ENCODE measurements at places on chromosomes 12 and 14.

DNA sequence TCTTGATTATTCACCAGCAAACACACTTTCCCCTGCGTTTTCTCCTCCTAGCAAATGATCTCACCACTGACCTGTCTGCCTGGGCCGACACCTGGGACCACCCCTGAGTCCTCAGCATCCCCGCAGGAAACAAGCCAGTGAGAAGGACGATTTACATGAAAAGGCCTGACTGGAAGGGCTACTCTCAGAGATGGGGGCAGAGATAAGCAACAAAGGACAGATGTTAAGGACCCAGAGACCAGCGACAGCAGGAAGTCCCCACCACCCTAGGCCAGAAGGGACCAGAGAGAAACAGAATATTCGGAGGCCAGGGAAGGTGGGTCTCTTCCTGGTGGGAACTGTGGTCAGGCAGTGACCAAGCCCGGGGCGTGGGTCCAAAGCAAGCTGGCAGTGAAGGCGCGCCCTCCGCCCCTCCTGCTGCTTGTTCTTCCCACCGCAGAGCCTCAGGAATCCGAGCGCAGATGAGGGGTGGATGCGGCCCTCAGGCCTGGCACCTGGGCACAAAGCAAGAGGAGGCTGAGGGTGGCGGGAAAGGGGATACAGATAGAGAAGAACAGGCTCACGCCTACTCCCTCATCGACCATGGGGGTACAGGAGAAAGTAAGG is 55.8 kb downstream of the STX2 start:
- no peak for DNase-seq

DNA sequence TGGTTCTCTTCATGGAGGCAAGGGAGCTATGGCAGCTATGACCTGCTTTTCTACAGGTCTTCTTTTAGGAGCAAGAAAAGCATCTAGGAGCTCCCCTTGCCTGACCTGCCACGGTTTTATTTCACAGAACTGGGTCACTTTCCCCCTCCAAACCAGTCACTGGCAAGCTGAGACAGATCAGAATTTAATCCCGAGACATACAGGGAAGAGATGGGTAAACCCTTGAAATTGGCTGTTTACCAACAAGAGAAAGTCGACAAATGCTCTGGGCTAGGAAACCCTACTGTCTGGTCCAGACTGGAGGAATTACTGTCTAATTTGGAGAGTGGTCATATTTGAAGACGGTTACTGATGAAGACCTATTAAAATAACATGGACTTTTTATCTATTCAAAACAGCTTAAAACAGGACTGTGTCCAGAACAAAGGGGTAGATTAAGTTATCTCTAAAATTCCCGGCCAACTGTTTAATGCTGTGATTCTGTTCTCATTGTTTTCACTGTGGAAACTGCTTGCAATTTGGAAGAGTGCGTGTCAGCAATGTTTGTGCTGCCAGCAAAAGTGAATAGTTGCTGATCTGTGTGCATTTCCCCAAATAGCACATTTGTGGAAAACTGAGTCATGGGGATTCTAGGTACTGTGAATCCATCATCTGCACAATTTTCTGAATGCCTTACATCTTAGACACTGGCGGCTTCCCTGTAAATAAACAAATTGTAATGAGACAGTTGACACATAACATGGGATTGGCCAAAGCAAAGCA is 73.4 kb upstream of the EEA1 start:
- no peak for DNase-seq

DNA sequence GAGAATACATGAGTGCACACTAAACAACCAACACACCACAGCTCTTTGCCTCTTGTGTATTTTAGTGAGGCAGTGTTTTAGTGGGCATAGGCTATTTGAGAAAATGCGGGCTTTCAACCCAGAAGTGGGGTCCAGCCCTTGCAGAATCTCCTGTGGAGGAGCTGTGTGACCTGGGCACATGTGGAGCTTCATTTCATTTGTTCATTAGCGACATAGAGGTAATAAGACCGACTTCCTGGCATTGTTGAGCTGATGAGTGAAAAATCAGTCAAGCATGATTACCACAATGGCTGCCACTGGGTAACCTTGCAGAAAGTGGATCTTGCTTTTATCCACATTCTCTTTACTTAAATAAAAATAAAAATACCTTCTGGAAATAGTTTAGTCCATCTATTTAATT is 923.5 kb downstream of the BCL11B start:
- DNase-seq: no peak

DNA sequence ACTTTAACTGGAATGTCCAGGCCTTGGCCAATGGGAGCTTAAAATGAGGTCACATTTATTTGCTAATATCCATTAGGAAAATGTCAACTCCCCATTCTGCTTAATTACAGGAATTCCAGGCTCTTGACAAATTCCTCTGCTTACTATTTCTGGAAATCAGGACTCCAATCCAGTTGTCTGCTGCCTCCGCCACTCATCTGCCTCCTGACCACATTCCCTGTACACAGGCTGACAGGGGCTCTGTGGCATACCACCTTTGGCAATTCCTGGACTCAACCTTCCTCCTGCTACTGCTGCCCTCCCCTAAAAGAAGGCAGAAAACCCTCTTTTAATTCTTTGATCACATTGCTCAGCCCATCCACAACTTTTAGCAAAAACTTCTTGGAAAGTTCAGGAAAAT is 37.9 kb downstream of the KICS2 start:
- DNase-seq: no peak

DNA sequence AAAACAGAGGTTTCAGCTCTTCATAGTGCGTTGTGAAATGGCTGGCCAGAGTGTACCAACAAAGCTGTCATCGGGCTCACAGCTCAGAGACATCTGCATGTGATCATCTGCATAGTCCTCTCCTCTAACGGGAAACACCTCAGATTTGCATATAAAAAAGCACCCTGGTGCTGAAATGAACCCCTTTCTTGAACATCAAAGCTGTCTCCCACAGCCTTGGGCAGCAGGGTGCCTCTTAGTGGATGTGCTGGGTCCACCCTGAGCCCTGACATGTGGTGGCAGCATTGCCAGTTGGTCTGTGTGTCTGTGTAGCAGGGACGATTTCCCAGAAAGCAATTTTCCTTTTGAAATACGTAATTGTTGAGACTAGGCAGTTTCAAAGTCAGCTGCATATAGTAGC is 14.3 kb upstream of the PAPLN start:
- DNase-seq: no peak

DNA sequence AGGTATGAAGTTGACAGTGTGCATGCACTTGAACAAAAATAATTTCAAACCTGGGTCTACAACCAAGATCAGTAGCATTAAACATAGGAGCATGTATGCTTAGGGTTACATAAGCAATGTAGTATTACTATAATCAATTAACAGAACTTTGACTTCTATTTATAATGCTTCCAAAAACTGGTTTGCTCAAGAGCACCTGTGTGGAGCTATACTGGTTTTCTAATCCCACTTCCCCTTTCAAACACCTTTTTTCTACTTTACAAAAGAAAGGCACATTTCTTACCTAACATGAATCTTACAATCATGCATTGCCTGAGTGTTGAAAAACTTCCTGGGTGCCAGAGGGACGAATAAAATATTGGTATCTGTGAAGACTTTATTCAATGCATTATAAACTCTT is 72.7 kb downstream of the EFCAB11 start:
- no peak for DNase-seq

GRCh38 chr12:77218278-77218677 is 152.9 kb upstream of the E2F7 start:
- DNase-seq: no peak

GRCh38 chr14:104394409-104394851 is 185.1 kb upstream of the C14orf180 start:
- DNase-seq: no peak

DNA sequence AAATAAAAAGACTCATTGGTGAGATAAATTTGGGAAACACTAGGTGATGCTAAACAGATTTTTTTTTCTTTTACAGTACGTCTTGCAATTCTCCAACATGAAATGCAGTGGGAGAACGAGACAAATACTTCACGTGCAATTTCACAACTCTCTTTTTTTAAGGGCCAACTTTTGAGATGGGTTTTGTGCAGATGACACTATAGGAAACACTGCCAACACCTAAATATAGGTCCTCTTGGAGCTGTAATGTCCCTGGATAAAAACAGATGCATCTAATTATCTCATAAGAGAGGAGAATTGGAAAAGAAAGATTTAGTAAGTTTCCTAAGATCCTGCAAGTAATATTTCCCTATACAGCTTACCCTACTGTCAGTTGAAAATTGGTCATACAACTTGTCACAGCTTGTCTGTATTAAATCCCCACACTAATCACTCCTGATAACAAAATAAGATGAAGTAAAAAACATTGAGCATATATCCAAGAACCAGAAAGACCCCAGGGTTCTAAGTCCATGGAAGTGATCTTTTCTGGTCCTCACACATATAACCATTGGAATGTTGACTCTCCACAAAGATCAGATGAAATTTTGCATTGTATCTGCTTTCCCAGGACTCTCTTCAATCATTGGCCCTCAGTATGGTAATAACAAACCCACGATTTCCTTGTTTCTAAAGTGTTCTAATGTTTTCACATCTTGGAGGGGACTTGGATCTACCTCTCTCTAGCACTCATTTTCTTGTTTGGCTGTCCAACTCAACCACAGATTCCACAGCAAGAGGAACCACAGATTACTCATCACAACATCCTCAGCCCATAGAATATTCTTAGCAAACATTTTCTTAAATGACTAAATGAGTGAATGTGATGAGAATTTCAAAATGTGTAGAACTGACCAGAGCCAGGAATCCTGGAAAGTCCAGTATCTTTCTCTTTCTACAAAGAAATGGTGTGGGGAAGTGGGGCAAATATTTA is 769.4 kb upstream of the USP15 start:
- no peak for DNase-seq

DNA sequence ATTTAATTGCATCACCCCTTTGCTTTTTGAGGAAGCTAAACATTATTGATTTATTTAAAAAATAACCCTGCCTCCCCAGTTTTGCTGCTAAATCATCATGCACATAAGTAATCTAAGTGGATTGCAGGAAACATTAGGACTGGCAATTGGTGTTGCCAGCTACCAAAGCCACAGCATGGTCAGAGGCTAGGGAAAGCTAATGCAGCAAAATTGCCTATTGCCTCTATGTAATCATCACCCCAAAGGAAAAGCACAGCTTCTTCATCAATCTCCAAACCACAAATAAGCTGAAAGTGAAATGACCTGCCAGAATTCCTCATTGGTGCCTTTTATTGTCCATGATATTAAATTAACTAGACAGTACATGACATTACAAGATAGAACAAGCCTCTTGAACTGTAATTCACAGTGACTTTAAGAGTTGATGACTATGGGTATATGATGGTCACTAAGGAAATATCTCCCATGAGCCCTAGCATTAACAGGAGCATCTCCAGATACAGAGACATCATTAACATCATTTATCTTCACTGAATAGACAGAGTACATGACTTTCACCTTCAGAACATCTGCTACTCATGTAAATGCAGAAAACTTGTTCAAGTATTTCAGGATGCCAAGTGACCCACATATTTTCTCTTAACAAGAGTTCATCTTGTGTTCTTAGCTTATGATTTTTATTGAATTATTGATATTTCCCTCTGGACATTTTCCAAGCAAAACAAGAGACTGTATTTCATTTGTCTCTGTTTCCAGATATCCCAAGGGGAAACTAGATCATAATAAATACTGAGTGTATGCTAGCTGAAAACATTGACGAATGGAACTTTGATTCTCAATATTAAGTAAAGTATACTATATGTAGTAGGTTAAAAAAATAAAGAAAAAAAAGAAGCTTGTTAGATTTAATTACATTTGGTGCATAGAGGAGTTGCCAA is 29.4 kb downstream of the PTPRR start:
- DNase-seq: no peak

DNA sequence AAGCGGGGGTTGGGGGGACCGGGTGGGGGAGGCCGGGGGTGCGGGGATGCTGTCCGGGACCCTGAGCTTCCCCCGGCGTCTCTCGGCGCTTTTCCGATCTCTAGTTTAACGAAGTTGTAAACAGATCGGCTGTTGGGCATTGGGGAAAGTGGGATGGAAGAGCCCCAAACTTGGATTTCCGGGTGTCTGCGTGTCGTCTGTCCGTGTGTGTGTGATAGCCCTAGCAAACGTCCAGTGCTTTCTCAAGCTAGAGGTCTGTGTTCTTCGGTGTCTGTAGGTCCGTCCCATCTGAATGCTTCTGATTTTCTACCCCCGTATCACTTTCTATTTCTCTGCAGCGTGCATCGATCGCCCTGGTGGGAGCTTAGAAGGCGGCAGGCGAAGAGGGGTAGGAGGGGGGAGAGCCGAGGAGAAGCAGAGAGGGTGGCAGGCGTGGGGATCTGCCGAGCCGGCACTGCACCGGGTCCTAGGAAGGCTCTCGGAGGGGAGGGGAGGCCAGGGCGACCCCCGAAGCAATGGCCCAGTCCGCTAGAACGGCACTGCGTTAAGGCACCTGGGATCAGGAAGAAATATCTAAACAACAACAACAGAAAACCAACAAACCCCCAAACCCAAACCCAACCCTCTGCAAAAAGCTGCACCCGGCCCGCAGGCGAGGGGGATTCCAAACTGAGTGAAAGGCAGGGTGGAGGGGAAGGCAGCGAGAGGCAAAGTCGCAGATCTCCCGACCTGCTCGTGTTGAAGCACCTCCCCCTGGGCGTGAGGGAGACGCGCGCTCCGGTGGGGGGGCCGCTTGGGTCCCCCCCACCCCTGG is 1.0 kb downstream of the KCNA1 start:
- no peak for DNase-seq

Data from neuronal stem cell (in vitro differentiated cells).